ENCODE measurements at places on chromosomes 1 and 21. TPM values are rescaled to one million over a fixed set of nuclear protein-coding genes. Genes with fewer than 3 reads are reported as not detected.

SYT6 gene
- 2.0 TPM for total RNA-seq

IGSF3 gene
- total RNA-seq, result 23.7 TPM

KLHDC9 gene
- 2.4 TPM for total RNA-seq

PRR9 gene
- not detected for total RNA-seq

F13B gene
- total RNA-seq, result not detected

HES2 gene
- total RNA-seq, result not detected

HNRNPCL2 gene
- not detected for total RNA-seq

GRCh38 chr1:118250232-118250631, 65.2 kb upstream of the SPAG17 start:
- no peaks in the 10 kb centered on the region for H3K4me1 ChIP-seq
- H3K27me3 ChIP-seq, result no peaks in the 10 kb centered on the region
- H3K4me3 ChIP-seq, result no peak overlapping the region
- no peak for DNase-seq
- no peak overlapping the region for H3K27ac ChIP-seq

DNA sequence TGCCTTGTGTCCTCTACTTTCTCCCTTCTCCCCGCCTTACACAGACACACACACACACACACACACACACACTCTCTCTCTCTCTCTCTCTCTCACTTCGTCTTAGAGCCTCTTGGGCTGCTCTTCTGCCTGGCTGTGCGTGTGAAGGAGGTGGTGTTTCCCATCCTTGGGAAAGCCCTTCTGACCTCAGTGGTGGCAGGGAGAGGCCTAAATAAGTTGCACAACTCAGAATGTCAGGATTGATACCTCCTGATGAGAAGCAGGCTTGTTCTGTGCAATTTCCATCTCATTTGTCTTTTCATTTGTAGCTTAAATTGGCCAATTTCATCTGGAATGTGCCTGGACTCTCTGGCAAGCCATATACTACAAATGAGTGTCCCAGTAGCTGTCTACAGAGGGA, 25.0 kb downstream of the LRRN2 start:
- H3K27me3 ChIP-seq, result peaks cover 11% of the 10 kb centered on the region
- DNase-seq, result no peak
- no peaks in the 10 kb centered on the region for H3K4me1 ChIP-seq
- H3K27ac ChIP-seq, result no peak overlapping the region
- no peaks in the 10 kb centered on the region for H3K36me3 ChIP-seq
- H3K4me3 ChIP-seq, result no peak overlapping the region

- H3K4me3 ChIP-seq, result no peak overlapping the region
- DNase-seq, result no peak
- no peaks in the 10 kb centered on the region for H3K36me3 ChIP-seq
- H3K27me3 ChIP-seq, result no peaks in the 10 kb centered on the region
- H3K4me1 ChIP-seq, result no peaks in the 10 kb centered on the region
Observed at GRCh38 chr1:107572674-107573211, 392.2 kb downstream of the VAV3 start.

GRCh38 chr1:226980565-226981385, 40.7 kb downstream of the COQ8A start:
- no peak overlapping the region for H3K4me3 ChIP-seq
- no peak for DNase-seq
- H3K27ac ChIP-seq, result no peak overlapping the region

- H3K36me3 ChIP-seq, result no peaks in the 10 kb centered on the region
- H3K4me3 ChIP-seq, result no peak overlapping the region
- H3K27me3 ChIP-seq, result no peaks in the 10 kb centered on the region
- no peak overlapping the region for H3K27ac ChIP-seq
- no peaks in the 10 kb centered on the region for H3K4me1 ChIP-seq
Observed at GRCh38 chr1:226589008-226589733, 40.6 kb downstream of the STUM start.

- no peak overlapping the region for H3K4me3 ChIP-seq
- H3K36me3 ChIP-seq, result no peaks in the 10 kb centered on the region
- DNase-seq, result peak; percentile 13
- no peak overlapping the region for H3K27ac ChIP-seq
- H3K4me1 ChIP-seq, result no peaks in the 10 kb centered on the region
Observed at GRCh38 chr1:86339014-86339812, 56.9 kb downstream of the ODF2L start.

- H3K27me3 ChIP-seq, result no peaks in the 10 kb centered on the region
- no peaks in the 10 kb centered on the region for H3K36me3 ChIP-seq
Observed at GRCh38 chr21:28696844-28697410, 295.8 kb downstream of the LTN1 start.

GRCh38 chr1:81550753-81551152, 250.0 kb upstream of the ADGRL2 start:
- no peak overlapping the region for H3K4me3 ChIP-seq
- no peaks in the 10 kb centered on the region for H3K36me3 ChIP-seq
- H3K27me3 ChIP-seq, result no peaks in the 10 kb centered on the region
- no peaks in the 10 kb centered on the region for H3K4me1 ChIP-seq
- no peak overlapping the region for H3K27ac ChIP-seq

GRCh38 chr1:11158720-11159321, 30.3 kb upstream of the ANGPTL7 start:
- H3K36me3 ChIP-seq, result peaks cover 17% of the 10 kb centered on the region
- H3K27ac ChIP-seq, result no peak overlapping the region
- peaks cover 23% of the 10 kb centered on the region for H3K4me1 ChIP-seq
- H3K27me3 ChIP-seq, result no peaks in the 10 kb centered on the region

Data from stomach (tissue), 19 donors.